ENCODE measurements at places on chromosomes 6 and 20.

GRCh38 chr6:107576852-107577251 is 86.9 kb downstream of the SOBP start:
- DNase-seq = peak; percentile 5

GRCh38 chr20:62875419-62876361 is 14.1 kb upstream of the TCFL5 start:
- DNase-seq = peak; percentile 52

DNA sequence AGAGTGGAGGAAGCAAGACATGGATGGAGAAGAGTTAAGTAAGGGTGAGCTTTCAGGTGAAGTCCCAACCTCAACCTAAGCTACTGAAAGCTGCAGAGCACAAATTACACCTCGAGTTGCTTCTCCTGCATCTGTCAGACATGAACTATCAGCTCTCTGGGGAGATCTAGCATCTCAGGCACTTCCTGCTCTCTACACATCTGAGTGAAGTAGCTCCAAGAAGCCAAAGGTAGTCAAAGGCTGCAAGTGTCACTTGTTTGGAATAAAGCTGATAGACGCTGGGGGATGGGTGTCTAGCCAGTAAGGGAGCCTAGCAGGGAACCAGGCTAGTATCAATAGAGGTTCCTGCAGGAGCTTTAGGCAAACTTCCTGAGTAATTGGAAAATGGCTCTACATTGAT is 228.0 kb downstream of the PLCB1 start:
- no peak for DNase-seq

DNA sequence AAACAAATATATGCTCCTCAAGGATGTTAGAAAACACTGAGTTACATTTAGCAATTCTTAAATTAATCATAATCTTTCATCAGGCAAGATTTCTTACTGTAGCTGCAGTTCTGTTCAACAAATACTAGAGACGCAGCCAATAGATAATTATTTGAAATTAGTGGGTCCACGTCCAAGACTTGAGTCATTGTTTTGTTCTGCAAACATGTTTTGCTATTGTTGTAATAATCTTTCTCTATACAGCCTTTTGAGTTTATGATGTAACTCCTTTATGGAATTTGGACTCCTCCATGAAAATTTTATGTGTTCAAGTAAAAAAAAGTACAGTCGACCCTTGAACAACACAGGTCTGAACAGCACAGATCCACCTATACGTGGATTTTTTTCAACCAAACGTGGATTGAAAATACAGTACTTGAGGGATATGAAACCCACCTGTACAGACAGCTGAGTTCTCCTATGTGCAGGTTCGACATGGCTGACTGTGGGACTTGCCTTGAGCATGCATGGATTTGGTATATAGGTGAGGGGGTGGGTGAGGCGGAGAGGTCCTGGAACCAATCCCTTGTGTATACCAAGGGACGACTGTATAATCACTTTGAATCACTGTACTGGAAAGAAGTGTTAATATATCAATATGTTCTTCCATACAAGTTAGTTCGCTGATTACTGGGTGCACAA is 41.3 kb upstream of the SLC22A16 start:
- no peak for DNase-seq

- DNase-seq = peak; percentile 59
These were observed 142.6 kb downstream of the ARHGAP18 start for GRCh38 chr6:129567374-129567773.

DNA sequence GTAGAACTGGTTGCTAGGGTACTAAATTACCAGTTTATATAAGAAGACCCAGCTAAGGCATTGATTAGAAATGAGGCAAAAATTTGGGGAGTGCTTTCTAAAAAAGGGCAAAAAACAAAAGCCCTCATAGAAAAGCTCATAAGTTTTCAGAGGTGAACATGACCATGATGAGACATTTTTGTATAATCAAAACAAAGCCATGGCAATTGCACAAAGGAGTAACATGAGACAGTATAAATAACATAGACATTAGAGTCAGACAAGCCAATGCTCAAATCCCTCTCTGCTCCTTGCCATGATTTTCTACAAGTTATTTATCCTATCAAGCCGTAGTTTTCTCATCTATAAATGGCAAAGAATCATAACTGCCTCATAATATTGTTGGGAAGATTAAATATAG is 112.2 kb upstream of the ADTRP start:
- no peak for DNase-seq

GRCh38 chr6:37048851-37049757 is 43.6 kb downstream of the FGD2 start:
- peak; percentile 96 for DNase-seq

- DNase-seq = no peak
These were observed 81.6 kb upstream of the SCAF8 start for GRCh38 chr6:154651656-154652055.

DNA sequence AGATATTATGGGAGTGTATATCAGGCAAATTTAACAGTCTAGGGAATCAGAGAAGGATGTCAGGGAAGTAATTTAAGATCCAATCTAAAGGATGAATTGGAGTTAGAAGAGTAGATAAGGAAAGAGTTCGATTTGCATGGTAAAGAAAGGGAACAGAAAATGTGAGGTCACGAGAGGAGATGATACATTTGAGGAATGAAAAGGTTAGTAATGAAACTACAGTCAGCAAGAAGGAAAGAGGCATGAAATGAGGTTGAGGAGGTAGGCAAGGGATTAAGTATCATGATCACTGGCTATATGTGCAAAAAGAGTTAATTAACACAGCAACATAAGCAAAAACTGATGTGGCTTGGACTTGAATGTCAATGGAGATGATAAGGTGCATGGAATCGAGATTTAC is 22.4 kb downstream of the ZNF318 start:
- no peak for DNase-seq

DNA sequence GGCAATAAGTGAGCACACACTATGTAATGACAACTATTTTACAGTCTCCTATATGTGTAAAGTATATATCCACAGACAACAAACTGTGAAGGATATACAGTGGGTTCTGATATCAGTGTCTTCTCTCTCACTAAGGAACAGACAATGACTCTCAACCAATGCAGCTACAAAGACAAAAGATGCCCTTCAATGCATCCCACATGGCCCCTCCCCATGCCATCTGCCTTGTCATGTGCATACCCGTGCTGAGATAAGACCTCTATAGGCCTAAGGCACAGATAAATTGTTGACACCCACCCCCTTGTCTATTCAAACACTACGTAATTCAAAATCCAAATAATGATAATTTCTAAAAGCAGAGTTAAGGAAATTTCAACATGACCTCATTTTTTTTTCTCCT is 1123.5 kb upstream of the MAP3K7 start:
- DNase-seq = no peak

GRCh38 chr6:37170273-37171200 is 585 bp downstream of the PIM1 start:
- DNase-seq = peak; percentile 72

DNA sequence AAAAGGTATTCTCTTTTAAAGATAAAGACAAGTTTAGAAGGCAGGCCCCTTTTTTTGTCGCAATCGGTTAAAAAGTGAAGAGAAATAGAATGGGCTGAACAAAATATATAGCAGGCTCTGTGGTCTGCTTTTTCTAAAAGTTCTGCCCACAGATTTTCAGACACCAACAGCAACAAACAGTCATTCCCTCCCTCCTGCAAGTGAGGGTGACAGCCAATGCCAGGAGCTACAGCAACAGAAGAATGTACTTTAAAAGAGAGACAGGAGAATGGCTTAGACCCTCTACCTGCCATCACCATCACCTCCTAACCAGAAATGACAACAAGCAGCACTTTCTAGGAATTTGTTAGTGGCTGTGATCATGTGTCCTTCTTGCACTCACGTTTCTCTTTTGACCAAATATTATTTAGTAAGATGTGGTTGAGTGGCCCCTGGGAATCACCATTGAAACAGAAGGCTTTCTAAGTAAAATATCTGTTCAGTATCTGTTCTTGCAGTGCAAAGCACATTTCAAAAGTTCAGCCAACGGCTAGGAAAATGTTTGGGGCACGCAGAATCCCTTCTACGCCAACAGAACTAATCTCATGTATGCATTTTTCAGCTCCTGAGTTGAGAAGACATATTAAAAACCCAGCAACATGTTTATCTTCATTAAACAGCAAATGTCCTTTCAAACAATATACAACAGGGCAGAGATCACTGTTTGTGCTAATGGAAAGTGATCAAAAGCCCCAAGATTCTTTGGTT is 248.5 kb downstream of the ATXN1 start:
- DNase-seq = no peak

- DNase-seq = no peak
These were observed 21.7 kb downstream of the SEC63 start for GRCh38 chr6:107936162-107936909.

DNA sequence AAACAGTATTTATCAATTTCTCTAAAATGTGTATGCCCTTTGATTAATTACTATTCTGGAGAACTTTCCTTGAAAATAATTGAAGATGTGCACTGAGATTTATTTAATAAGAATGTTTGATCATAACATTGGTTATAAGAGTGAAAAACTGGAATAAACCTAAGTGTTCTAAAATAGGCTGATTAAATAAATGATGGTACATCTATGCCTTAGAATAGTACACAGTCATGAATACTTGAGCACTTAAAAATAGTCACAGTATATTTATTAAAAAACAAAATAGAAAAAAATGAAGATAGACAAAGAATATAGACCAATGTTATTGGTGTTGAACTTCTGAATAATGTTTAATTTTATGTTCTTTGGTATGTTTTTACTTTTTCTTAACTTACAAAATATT is 93.0 kb downstream of the ZNF217 start:
- DNase-seq = no peak

GRCh38 chr6:118709859-118710350 is 58.5 kb upstream of the CEP85L start:
- DNase-seq = peak; percentile 49

GRCh38 chr6:147654103-147654845 is 145.8 kb downstream of the SAMD5 start:
- DNase-seq = no peak

DNA sequence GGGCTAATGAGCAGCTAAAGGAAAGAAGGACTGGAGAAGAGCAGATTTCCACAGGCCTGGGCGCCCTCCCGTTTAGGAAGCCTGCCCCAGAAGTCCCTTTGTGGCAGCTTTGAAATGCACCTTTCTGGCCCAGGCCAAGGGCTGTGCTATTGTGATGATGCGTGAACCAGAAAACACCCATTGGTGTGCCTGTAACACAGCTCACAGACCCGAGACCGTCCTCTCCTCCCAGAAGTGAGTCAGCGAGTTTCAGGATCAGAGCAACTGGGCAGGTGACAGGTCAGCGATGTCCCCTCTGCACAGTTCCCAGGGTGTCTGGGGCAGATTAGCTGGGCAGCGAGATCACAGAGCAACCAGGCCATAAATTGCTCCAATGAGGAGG is 71.9 kb upstream of the SULF2 start:
- DNase-seq = no peak

DNA sequence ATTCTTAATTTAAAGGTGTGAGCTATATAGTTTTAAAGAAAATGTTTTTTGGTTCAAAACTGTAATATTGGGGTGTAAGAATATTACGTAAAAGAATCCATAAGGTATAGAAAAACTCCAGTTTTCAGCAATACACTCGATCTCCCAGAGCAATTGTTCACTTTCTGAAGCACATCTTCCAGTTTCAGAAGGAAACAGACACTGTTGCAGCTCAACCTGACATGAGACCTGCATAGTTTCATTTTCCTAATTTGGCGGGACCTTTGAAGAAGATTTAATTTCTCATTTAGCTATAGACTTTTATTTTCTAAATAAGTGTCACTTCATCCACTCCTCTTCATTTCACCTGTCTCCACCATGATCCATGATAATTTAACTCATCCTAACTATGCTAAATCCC is 281.5 kb downstream of the HTR1B start:
- no peak for DNase-seq

- no peak for DNase-seq
These were observed 53.5 kb downstream of the EBF4 start for GRCh38 chr20:2745936-2746635.

DNA sequence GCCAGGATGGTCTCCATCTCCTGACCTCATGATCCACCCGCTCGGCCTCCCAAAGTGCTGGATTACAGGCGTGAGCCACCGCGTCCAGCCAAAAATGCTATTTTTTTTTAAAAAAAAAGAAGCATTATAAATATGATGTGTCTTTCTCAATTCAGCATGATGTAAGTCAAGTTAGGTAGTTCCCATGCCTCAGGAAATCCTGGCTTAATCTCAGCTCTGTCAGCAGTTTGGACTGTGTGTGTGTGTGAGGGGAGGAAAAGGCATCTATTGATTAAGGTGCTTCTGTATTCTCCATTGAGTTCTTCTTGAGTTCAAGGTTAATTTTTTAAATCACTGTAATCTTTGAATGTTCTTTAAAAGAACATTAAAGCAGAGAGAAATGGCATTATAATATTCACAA is 51.5 kb downstream of the GMDS start:
- no peak for DNase-seq

Data from suppressor macrophage treated with lipopolysaccharide for 1 hour (primary cell).